ENCODE measurements at places on chromosomes 16 and 17.

DNA sequence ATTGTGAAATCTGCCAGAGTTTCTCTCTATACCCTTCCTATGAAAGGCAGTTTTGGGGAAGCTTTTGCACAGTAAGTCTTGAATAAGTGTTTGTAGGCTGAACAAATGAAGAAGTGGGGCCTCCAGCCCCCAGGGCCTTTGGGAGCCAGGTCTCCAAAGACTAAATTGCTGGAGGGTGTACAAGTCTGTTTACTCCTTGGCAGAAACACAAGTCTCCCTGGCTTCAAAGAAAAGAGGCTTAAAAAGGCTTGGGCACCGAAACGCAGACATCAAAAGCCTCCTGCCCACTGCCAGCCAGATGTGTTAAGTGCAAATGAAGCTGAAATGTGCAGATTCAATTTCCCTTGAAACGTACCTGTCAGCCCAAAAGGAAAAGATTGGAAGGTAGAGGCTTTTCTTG, 146.3 kb downstream of the TMEM132E start:
- DNase-seq = no peak

- no peak for DNase-seq
Observed at GRCh38 chr17:49565948-49566491, 9.7 kb upstream of the NXPH3 start.

DNA sequence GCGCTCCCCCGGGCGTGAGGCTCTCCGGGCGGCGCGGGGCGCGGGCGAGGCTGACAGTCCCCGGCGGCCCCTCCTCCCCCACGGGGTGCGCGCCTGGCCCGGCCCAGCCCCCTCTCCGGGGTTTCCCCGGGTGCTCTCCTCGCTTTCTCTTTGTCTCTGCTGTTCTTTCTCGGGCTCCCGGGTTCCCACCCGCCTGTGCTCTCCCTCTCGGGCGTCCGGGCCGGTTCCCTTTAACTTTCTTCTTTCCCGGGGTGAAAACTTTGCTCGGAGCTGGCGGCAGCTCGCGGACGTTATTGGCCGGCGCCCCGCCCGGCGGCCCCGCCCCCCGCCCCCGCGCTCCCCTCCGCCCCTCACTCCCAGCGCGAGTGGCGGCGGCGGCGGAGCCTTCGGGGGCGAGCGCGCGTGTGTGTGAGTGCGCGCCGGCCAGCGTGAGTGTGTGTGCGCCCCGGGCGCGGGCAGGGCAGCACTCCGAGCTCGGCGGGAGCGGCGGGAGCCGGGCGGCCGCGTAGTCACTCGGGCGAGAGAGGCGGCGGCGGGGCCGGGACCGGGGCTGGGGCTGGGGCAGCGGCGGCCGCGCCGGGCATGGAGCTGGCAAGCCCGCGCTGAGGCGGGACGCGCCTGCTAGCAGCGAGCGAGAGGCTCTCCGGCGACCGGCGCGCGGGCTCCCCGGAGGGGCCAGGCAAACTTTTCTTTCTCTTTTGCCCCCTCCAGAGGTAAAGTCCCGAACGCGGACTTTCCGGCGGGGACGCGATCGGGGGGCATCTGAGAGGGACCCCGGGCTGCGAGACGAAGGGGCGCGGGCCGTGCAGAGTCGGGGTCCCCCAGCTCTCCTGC, at the start of gene NTN1:
TSS of gene NTN1 (plus strand) at position 353 of the 834 bp plus-strand sequence. CDS start 864 bp downstream, outside the sequence.
- peak; percentile 57 for DNase-seq

GRCh38 chr17:81234940-81235821, 3.7 kb downstream of the TEPSIN start:
- no peak for DNase-seq

DNA sequence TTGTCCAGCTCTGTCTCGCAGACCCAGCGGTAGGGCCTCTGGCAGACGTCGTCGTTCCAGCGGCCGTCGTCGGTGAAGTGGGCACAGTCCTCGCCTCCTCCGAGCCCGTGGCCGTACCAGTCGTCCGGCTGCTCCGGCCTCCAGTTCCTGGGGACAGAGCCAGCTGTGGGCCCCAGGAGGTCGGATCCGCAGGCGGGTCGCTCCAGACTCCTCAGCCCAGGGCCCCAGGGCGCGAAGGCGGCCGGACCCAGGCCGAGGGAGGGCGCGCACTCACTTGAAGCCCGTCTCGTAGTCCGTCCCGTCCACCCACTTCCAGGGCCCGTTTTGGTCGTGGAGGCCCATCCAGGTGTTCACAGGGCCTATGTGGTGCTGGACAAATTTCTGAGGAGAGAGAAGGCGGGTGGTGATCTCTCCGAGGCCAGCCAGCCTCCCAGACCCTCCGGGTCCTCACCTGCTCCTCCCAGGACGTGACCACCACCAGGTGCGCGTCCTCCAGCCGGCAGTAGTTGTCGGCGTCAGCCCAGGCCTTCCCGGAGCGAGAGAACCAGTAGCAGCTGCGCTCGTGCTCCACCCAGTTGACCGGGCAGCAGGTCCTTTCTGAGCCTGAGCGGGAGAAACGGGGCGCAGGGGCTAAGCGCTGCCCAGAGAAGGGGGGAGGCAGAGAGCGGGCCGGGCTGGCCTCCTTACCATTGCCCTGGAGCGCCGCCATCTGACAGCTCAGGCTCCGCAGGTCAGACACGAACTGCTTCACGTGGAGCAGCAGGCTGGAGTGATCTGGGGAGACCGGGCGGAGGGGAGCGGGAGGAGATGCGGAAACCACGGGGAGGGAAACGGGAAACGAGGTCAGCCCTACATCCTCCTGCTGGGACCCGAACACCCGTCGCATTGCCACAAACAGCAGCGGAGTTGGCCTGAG, 5.2 kb downstream of the ASGR1 start:
- DNase-seq = no peak

DNA sequence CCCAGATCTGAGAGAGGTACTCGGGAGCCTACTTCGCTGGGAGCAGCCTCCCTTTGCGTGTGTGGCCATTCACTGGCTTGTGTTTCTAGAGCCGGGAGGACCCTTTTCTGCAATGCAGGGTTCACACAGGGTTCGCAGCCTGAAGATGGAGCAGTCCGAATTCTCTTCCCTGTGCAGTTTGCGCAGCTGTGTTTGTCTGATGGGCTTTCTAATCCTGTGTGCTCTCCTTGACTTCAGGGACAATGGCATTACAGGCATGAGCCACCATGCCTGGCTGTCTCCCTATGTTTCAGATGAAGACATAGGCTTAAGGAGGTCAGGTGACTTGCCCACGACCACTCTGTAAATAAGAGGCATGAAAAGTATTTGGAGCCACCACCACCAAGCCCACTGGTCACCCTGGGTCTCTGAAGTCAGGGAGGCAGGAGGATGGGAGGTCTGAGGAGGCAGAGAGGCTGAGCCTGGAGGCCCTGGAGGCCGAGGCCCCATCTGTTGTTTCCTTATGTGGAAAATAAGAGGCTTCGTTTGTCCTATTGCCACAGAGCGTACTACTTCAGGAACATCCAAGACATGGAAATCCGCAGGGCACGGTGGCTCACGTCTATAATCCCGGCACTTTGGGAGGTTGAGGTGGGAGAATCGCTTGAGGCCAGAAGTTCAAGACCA, 5.0 kb upstream of the STH start:
- DNase-seq = no peak

- DNase-seq = no peak
Observed at GRCh38 chr16:11416228-11417001, 71.2 kb downstream of the RMI2 start.

- no peak for DNase-seq
Observed at GRCh38 chr16:83972256-83973008, 4.4 kb downstream of the NECAB2 start.

DNA sequence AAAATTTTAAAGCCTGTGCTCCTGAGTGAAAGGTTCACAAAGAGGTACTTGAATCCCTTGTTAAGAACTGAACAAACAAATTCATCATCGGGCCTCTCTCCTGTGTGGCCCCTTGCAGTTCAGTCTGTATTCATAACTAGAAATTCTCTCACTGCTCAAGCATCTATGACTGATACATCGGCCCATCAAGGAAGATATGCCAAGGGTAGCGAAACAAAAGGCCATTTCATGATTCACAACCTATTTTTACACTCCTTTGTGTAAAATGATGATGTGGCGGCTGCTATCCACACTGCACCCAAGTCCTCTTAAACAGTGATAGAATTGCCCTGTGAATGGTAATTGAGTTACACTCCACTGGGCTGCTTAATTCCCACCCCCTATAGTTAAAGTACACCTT, 204.6 kb downstream of the STX8 start:
- no peak for DNase-seq

- DNase-seq = no peak
Observed at GRCh38 chr16:21103941-21104860, 46.4 kb downstream of the DNAH3 start.

DNA sequence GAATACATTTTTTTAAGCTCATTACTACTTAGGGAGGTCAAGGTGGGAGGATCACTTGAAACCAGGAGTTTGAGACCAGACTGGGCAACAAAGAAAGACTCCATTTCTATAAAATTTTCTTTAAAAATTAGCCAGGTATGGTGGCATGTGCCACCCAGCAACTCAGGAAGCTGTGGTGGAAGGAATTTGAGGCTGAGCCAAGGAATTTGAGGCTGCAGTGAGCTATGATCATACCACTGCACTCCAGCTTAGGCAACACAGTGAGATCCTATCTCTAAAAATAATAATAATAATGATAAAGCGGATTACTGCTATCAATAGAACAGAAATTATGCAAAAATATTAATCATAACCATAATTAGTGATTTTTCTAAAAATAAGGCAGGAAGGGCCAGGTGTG, 170.3 kb downstream of the COPRS start:
- DNase-seq = no peak

DNA sequence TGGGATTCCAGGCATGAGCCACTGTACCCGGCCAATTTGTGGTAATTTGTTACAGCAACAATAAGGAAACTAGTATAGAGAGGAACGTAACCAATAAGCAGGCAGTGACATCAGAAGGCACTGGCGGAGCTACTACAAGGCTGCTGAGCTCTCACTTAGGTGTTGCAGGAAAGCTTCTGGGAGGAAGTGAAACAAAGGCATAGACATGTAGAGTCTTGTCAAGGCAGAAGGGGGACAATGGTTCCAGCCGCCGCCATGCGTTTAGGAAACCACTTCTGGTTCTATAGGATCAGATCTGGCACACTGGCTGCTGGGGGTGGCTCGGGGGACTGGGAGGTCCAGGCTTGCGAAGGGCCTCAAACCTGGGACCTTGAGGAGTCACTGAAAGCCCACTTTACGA, 9.4 kb upstream of the CPSF4L start:
- no peak for DNase-seq

- no peak for DNase-seq
Observed at GRCh38 chr17:47996201-47996600, 25.3 kb downstream of the CDK5RAP3 start.

- no peak for DNase-seq
Observed at GRCh38 chr17:80693511-80693910, 148.9 kb downstream of the RPTOR start.
